NCI-H187 (cell line): ENCODE measurements at places on chromosomes 13 and 19.

GRCh38 chr13:110680852-110681251 is 25.1 kb downstream of the CARS2 start:
- DNase-seq, result no peak

GRCh38 chr13:22073718-22074117 is 402.8 kb downstream of the FGF9 start:
- DNase-seq, result no peak

DNA sequence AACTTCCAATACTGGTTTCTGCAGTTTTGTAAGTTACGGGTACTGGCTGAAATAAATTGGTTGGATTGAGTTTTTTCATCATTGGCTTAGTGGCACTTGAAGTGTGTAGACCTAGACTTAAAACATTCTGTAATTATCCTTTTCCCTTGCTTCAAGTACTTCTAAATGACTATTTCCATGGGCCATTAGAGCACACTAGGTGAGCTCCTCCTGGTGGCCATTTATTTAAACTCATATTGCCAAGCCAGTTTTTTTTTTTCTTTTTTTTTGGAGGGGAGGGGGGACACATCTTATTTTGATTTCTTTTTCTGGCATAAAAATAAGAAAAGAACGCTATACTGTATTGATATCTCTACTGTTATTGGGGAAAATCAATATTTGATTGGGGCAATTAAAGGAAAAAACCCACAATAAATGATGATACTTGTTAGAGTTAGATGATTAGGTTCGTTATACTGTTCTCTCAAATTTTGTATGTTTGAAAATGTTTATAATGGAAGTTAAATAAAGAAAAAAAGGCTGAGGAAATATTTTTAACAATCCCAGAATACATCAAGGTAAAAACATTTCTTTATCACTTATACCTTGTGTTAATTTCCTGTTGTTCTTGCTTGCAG is 82.9 kb downstream of the PDS5B start:
- peak; percentile 6 for DNase-seq

DNA sequence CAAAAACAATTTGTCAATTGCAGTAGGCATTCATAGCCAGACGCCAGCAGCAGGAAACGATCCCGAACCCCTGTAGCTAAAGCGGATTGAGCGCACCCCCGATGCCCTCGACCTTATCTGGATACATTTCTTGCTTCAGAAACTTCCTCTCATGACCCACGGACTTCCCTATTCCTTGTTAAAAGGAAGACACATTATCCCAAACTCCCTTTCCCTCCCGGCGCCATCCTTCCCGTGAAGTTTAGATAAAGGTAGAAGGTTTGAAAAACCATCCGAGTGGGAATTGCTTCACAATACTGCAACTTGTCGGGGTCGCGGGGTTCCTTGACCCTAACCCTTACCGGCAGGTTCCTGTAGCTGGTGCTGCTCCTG is 977 bp downstream of the PCDH20 start:
- no peak for DNase-seq

DNA sequence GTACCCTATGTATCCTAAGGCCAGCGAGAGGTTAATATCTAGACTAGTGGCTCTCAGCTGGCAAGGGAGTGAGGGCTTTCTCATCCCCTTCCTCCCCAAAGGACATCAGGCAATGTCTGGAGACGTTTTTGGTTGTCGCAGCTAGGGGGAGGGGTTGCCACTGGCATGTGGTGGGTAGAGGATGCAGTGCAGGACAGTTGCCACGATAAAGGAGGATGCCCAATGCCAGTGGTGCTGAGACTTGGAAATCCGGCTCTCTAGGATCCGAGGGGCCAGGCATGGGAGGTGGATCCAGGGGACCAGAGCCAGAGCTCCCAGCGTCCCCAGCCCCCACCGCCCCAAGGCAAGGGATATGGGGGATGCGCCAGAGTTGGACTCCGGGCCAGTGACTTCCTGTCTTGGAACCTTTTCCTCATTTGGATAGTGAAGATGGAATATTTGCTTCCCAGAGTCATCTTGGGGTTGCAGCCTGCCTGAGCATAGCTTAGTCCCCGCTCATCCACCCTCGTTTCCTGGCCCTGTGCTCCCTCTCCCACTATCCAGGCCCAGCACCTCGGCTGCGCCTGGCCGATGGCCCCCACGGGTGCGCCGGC is 4.9 kb downstream of the SSC5D start:
- DNase-seq, result no peak

DNA sequence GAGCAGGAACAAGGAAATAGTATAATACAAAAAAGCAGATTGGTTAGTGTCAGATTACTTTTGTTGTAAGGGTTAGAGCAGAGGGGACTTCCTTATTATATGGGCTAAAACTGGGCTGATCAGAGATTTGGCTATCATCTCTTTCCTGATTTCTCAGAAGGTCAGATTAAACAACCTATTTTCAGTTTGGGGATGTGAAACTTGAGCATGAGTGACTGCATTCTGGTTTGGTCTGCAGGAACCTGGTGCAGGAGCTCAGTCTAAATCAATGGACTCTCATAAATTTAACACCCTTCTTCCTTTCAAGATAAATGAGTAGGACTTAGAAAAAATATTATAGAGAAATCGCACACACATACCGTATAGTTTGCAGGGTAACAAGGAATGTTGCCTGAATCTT is 12.9 kb upstream of the RFXAP start:
- no peak for DNase-seq

DNA sequence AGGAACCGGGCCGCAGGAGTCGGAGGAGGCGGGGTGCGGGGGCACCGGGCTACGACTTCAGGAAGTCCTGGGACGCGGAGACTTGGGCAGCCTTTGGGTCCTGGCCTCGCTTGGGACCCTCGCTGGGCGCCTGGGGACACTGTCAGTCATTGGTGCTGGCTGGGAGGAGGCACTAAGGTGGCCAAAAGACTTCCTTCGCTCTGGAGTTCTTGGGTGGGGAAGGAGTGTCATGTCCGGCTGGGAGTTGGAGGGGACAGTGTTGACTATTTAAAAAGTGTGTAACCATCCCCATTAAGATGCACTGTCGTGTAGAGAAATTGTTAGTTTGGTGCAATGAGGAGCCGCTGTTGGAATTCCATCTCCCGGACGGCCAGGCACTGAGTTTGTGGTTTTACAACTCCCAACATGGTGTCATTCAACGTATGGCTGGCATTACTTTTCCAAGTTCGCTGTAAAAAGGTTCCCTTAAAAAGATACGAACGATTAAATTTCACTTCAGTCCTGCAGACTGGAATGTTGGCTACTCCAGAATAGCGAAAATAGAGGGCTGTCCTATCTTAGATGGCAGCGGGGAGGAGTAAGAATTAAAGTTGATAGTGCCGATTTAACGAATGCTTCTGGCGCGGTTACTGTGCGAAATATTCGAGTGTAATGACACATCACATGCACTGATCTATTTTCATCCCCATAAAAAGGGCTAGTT is 776 bp downstream of the DNAJC3 start:
- no peak for DNase-seq

- no peak for DNase-seq
These were observed 115.1 kb downstream of the FGF9 start for GRCh38 chr13:21785990-21786389.
